Lung (tissue), 17 donors: ENCODE measurements at places on chromosomes 12 and 14. TPM values are rescaled to one million over a fixed set of nuclear protein-coding genes. Genes with fewer than 3 reads are reported as not detected.

ZDHHC22 gene
- total RNA-seq, result not detected

DNA sequence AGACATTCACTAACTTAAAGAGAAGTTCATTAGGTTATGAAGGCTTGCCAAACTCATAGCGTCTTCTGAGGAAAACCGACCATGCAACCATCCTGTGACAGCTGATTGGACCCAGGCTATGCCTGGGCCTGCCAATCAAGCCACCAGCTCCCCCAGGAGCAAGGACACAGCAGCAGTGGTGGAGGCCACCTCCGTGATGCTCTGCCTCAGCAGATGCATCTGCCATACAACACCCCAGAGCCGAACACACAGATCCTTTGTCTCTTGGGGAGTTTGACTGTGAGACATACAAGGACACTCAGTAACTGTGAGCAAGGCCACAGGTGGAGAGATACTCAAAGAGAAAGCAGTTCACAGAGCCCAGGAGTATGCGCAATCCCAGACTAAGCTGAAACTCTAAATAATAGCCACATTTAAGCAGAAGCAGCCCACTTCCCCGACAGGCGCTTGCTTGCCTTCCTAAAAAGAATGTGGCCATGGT, 10.0 kb upstream of the CNIH1 start:
- DNase-seq, result no peak
- no peak overlapping the region for H3K27ac ChIP-seq
- peaks cover 4% of the 10 kb centered on the region for H3K4me1 ChIP-seq
- no peaks in the 10 kb centered on the region for H3K36me3 ChIP-seq

DNA sequence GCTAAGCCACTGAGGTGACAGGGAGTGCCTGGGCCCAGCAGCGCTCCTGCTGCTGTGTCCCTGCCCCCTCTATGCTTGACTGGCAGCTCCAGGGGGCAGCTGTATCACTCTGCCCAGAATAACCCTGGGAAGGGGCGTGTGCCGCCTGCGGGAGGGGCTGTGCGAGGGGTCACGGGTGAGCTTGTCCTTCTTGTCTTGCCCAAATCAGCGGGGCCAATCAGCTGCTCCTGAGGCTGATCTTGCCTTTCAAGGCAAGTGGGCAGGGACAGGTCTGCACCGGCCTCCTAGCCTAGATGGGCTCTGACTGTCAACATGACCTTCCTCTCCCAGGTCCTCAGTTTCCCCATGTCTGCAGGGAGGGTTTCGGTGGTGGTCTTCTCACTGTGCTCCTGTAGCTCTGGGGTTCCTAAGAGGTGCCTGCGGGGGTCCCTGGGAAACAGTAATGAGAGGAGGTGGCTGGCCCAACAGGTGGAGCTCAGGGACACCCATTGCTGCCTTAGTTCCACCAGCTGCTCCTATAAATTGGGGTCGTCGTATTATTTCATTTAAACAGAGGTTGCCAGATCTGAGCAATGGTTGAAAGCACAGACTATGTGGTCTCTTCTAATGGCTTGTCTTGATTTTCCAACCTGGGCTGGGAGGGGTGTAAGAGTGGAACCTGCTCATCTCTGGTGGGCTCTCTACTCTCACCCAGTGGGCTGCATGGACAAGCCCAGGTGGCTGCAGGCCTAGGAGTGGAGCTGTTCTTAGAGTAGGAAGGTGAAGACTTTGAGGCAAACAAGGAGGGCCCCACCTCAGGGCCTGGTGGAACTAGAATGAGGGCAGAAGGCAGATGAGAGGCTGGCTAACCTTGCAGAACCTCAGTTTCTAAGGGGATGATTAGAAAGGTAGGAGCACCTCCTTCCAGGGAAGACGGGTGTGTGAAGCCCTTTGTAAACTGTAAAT, 11.7 kb downstream of the RTL1 start:
- no peak overlapping the region for H3K4me3 ChIP-seq
- peaks cover 3% of the 10 kb centered on the region for H3K4me1 ChIP-seq
- no peaks in the 10 kb centered on the region for H3K36me3 ChIP-seq
- H3K27me3 ChIP-seq, result peaks cover 8% of the 10 kb centered on the region

TSPAN9 gene
- total RNA-seq, result 72.3 TPM

IGF1 gene
- total RNA-seq, result 60.7 TPM

GRCh38 chr12:77895699-77896098, 65.0 kb downstream of the NAV3 start:
- DNase-seq, result no peak
- H3K27ac ChIP-seq, result no peak overlapping the region
- H3K4me1 ChIP-seq, result no peaks in the 10 kb centered on the region
- H3K36me3 ChIP-seq, result no peaks in the 10 kb centered on the region
- no peaks in the 10 kb centered on the region for H3K27me3 ChIP-seq

DNA sequence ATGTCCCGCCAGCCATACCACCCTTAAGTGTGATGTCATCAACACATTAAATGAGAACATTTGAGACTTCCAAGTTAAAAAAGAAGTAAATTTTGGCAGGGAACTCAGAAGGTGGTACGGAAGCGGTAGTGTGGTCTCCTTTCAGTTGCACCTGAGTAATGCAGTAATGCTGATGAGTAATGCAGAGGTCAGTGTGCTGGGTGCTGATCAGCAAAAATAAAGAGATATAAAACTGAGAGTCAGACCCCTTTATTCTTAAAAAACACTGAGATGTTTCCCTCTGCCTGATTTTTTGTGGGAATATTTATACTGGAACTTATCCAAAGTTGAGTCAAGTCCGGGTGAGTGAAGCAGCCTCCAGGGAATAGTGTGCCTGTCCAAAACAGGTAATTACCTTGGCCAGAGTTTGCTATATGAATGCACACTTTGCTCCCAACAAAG, 370.6 kb upstream of the PRICKLE1 start:
- no peaks in the 10 kb centered on the region for H3K27me3 ChIP-seq
- H3K4me1 ChIP-seq, result no peaks in the 10 kb centered on the region
- no peak for DNase-seq
- H3K27ac ChIP-seq, result no peak overlapping the region
- no peak overlapping the region for H3K4me3 ChIP-seq
- H3K36me3 ChIP-seq, result no peaks in the 10 kb centered on the region

TAS2R8 gene
- total RNA-seq, result not detected

DNA sequence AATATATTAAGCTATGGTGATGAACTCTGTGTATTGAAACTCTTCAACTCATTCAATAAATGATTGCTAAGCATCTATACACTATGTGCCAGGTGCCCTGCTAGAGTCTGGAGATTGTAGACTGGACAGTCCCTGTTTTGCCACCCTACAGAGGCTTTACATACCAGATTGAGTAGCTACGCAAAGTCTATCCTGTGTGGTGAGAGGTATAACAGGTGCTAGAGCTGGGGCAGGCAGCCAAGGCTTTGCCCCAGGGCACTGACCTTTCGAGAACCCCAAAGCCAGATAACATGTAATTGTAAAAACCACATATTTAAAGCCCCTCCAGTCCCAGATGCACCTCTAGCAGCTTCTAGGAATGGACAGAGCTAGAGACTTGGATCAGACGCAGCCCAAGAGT, 52.8 kb downstream of the PPM1H start:
- H3K27me3 ChIP-seq, result no peaks in the 10 kb centered on the region
- no peak for DNase-seq
- no peak overlapping the region for H3K4me3 ChIP-seq
- H3K4me1 ChIP-seq, result no peaks in the 10 kb centered on the region
- no peak overlapping the region for H3K27ac ChIP-seq

PZP gene
- total RNA-seq, result 4.6 TPM

DNA sequence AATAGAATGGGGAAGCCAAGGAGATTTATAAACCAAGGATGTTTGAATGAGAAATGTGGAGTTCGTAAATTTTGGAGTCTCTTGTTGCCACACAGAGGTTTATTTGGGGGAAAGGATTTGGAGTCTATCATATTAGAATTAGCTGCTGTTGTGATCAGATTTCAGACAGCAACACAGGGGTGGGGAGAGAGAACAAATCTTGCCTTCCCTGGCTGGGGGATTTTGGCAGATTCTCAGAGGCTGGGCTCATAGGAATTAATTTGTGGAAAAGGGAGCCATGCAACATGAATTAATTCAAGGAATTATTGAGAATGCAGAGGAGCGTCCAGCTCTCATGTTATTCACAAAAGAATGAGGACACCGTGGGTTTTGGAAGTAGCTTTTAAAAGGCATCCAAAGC, 73.9 kb upstream of the PRMT8 start:
- no peak for DNase-seq
- H3K4me3 ChIP-seq, result no peak overlapping the region

GRCh38 chr14:70931008-70931407, 23.7 kb downstream of the PCNX1 start:
- no peaks in the 10 kb centered on the region for H3K36me3 ChIP-seq
- H3K4me3 ChIP-seq, result no peak overlapping the region
- H3K4me1 ChIP-seq, result peaks cover 27% of the 10 kb centered on the region
- DNase-seq, result no peak
- no peak overlapping the region for H3K27ac ChIP-seq

CATSPERB gene
- total RNA-seq, result 7.4 TPM

DNA sequence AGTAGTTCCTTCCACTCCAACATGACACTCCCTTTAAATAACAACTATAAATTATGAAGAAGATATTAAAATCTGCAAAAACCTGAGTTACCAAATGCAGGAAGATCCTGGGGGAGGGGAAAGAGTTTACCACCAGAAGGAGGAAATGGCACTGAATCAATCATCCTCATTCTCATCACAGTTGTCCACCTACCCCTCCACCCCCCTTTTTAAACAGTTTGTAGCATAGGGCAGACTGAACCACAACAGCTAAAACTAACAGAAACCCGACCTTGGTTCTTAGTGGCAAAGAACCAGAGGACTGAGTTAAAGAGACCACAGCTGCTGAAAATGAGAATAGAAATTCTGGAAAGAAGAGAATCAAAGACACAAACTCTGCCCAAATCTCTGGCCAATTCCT, 189.5 kb downstream of the MED13L start:
- no peaks in the 10 kb centered on the region for H3K27me3 ChIP-seq
- no peak overlapping the region for H3K27ac ChIP-seq
- no peak overlapping the region for H3K4me3 ChIP-seq
- DNase-seq, result no peak

ARHGAP9 gene
- total RNA-seq, result 14.7 TPM

- no peaks in the 10 kb centered on the region for H3K36me3 ChIP-seq
- H3K27me3 ChIP-seq, result no peaks in the 10 kb centered on the region
- DNase-seq, result no peak
- H3K27ac ChIP-seq, result no peak overlapping the region
- H3K4me1 ChIP-seq, result no peaks in the 10 kb centered on the region
Measured at GRCh38 chr14:34300882-34301734, 160.9 kb downstream of the SPTSSA start.

DNA sequence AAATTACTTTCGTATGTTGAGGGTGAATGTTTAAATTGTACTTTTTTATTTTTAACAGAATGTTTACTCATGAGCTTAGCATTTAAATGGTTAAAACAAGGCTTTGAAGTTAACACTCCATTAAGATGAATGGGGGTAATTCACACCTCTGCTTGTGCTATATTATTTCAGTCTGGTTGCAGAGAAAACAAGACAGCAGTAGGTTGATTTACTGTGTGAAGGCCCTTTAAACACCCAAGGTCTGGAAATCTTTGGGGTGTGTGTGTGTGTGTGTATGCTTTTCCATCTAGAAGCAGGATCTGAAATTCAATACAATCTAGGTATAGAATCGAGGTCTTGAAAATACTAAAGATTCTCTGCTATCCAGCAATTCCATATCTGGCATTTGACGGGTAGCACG, 83.8 kb downstream of the SLC38A6 start:
- H3K27me3 ChIP-seq, result no peaks in the 10 kb centered on the region
- no peak for DNase-seq
- no peak overlapping the region for H3K4me3 ChIP-seq
- peaks cover 5% of the 10 kb centered on the region for H3K36me3 ChIP-seq
- no peak overlapping the region for H3K27ac ChIP-seq

KCNK10 gene
- not detected for total RNA-seq

HOXC4 gene
- 0.71 TPM for total RNA-seq

DNA sequence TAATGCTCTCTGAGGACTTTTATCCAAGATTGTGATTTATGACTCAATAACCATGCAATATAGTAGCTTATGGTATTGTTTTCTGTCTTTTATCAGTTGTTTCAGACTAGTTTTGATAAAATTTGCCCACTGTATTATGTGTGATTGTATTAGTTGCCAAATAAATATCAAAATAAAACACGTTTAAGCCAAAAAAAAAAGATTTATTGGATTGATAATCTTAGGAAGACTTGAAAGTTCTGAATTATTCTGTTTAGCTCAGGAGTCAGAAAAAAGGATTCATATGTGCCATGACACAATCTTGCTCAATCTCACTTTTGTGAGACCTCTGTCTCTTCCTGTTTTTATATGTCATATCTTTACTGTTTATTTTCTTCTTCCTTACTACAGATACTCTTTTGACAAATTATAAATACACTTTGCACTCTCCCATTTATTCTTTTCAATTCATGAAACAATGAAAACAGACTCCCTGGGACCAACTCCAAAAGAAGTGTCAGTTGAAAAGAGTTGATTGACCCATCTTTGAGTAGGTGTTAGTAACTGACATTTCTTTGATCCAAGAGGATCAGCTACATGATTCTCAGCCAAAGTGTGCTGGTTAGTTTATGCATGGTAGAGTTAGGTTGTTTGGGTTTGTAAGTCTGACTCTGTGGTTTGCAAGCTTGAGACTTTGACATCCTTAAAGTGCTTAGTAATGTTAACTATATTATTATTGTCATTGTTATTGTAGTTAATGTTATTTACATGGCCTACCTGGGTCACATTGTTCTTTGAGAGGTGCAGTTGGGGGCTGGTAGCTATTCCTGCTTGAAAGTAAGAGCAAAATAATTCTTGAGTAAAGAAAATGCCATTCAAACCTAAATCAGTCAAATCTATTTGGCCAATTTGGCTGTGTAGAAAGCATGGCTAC, 2.5 kb downstream of the OR6C76 start:
- no peaks in the 10 kb centered on the region for H3K36me3 ChIP-seq
- H3K4me1 ChIP-seq, result no peaks in the 10 kb centered on the region
- H3K4me3 ChIP-seq, result no peak overlapping the region
- peaks cover 6% of the 10 kb centered on the region for H3K27me3 ChIP-seq

PCED1B gene
- total RNA-seq, result 8.2 TPM

- H3K27ac ChIP-seq, result no peak overlapping the region
- no peaks in the 10 kb centered on the region for H3K27me3 ChIP-seq
- H3K36me3 ChIP-seq, result no peaks in the 10 kb centered on the region
- no peak overlapping the region for H3K4me3 ChIP-seq
Measured at GRCh38 chr14:52402812-52403526, 88.9 kb downstream of the PTGER2 start.

- H3K27ac ChIP-seq, result no peak overlapping the region
- peaks cover 1% of the 10 kb centered on the region for H3K4me1 ChIP-seq
- DNase-seq, result no peak
- H3K4me3 ChIP-seq, result no peak overlapping the region
- no peaks in the 10 kb centered on the region for H3K36me3 ChIP-seq
- H3K27me3 ChIP-seq, result no peaks in the 10 kb centered on the region
Measured at GRCh38 chr12:119786539-119786938, 90.6 kb downstream of the CIT start.

- H3K27ac ChIP-seq, result peak overlapping the region; percentile 98
- no peaks in the 10 kb centered on the region for H3K4me1 ChIP-seq
- DNase-seq, result peak; percentile 49
- peak overlapping the region; percentile 77 for H3K4me3 ChIP-seq
- peaks cover 22% of the 10 kb centered on the region for H3K36me3 ChIP-seq
Measured at GRCh38 chr12:21656905-21657325, 727 bp downstream of the LDHB start.

SLC4A8 gene
- 12.2 TPM for total RNA-seq
